ENCODE measurements at places on chromosomes 12 and 14.

- DNase-seq = peak; percentile 17
Measured at GRCh38 chr12:47949441-47950341, 13.7 kb upstream of the TMEM106C start.

- DNase-seq = no peak
Measured at GRCh38 chr14:68977718-68978171, 1.4 kb downstream of the ACTN1 start.

DNA sequence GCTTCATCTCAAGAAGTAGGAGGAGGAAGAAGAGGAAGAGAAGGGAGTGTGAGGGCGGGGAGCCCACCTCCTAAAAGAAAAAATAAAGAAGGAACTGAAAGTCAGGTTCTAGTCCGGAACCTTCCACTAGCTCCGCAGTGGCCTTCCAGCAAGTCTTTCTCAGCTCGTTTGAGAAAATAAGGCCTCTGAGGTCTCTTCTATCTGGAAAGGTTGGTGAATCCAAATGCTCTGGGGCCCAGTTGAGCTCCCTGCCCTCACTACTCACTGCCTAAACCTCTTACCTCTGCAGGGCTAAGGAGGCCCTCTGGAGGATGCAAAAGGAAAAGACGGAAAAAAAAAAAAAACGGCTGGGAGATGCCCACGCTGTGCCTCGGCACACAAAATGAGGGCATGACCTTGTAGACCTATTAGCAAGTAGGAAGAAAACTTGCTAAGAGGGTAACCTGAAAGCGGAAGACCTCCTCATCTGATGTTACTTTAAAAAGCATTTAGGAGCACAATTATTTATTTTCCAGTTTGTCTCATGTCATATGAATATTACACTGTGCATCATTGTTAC is 35.9 kb downstream of the FBLN5 start:
- peak; percentile 16 for DNase-seq

DNA sequence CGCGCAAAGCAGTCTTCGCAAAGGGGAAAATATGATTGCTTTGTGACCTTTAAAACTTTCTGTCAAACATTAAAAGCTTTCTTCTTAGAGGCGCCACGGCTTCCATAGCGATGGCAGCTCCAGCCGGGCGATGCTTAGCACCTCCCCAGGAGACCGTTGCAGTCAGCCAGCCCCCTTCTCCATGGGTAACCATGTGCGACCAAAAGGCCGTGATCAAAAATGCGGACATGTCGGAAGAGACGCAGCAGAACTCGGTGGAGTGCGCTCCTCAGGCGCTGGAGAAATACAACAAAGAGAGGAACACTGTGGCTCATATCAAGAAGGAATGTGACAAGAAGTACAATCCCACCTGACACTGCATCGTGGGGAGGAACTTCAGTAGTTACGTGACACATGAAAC is 12.7 kb upstream of the STON2 start:
- no peak for DNase-seq

DNA sequence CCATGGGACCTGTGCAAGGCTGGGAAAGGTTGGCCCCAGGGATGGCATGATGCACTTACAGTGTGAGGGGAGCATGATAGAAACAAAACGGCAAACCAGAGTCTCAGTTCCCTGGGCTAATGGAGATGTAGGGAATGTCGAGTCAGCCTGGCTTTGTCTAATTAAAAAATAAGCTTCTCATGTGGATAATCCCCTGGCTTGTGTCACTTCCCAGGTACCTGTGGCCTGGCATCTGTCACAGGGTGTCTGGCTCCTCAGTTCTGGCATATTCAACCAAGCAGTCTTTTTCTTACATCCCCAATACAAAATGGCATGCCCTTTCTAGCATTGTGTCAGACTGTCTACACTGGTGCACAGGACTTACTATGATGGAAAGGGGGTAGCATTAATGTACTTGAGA is 261.4 kb downstream of the GRIN2B start:
- DNase-seq = no peak

DNA sequence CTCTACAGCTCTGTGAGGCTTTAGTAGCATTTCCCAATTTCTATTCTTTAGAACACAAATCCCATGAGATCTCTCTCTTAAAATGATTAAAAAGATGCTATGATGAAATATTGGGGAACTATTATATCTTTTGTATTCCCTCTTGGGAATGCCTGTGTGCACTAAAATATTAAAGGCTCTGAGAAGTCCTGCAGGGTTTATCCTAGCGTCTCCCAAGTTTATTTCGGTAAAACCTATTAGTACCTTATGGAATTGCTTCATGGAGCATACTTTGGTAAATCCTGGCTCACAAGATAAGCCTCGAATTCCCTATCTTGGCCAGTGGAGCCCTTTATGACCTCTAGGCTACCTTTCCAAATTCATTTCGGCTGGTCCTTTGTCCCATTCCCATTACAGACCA is 306.8 kb downstream of the VRK1 start:
- DNase-seq = no peak

GRCh38 chr12:76768576-76768975 is 4.7 kb downstream of the ZDHHC17 start:
- no peak for DNase-seq

- DNase-seq = no peak
Measured at GRCh38 chr12:92400006-92400405, 254.4 kb upstream of the BTG1 start.

GRCh38 chr12:47611906-47612305 is 93.9 kb downstream of the RPAP3 start:
- DNase-seq = no peak

GRCh38 chr12:63457857-63458256 is 210.4 kb downstream of the DPY19L2 start:
- no peak for DNase-seq

GRCh38 chr14:69346710-69347109 is 51.4 kb downstream of the ERH start:
- DNase-seq = no peak

DNA sequence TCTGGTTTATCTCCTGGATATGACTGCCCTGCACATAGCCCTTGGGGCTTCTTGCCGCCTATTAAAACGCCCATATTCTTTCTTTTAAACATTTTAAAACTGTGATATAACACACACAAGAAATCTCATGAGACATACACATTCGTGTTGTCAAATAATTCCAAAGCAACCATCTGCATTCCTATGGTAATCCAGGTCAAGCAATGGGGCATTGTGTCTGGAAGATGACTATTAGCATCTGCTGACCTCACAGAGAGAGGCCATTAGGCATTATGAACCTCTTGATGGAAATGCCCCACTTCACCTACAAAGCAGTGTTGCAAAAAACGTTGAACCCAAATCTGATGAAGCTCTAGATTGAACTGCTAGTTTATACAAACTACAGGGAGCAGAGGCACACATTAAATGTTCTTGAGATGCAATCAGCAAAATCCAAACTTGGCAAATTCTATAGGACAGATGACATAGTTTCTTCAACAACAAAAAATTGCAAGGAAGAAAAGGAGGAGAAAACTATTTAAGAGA is 513.8 kb upstream of the CCDC196 start:
- no peak for DNase-seq

DNA sequence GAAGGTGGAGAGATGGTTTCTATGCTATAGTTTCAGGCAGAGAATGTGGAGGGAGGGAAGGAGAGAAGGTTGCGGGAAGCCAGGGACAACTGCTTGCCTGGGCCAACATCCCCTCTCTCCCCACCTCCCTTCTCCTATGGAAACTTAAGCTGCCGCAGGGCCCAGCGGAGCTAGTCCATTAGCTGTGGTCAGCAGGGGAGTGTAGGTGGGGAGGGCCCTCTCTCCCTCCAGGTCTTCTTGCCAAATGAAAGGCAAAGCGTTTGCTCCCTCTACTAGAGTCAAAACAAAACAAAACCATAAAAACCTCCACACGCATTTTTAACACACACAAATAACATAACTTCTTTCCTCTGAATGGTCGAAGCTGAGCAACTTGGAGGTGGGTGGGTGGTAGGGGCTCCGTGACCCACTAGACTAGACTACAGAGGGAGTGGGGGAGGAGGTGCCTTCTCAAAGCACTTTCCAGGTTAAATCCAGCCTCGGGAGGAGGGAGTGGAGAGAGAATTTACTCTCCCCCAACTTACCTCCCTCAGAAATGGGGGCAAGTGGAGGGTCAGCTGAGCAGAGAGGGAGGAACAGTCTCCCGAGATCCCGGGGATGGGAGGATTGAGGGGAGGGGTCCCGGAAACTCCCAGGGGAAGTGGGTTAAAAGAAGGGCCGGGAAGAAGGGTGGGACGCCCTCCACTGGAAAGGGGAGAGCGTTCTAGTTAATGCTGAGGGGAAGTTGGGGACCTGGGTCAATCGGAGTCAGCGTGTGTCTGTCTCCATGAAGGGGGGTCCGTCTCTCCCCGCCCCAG is 4.6 kb upstream of the CACNB3 start:
- DNase-seq = no peak

- no peak for DNase-seq
Measured at GRCh38 chr14:42633504-42634095, 1026.9 kb downstream of the LRFN5 start.

- DNase-seq = no peak
Measured at GRCh38 chr14:21940887-21941856, 267.6 kb upstream of the OR4E1 start.

DNA sequence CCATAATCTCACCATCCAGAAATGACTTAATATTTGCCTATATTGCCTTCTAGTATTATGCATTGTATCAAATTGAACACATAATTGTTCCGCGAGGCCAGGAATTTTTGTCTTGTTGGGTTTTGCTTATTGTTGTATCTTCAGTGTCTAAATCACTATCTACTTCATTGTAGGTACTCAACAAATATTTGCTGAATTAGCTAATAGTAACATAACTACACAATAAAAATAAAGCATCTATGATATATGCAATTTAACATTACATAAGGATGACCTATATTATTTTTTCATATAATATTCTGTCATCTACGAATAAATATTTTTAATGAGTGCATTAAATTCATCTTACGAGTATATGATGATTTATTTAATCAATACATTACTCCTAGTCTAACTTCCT is 656.3 kb downstream of the ETNK1 start:
- no peak for DNase-seq

DNA sequence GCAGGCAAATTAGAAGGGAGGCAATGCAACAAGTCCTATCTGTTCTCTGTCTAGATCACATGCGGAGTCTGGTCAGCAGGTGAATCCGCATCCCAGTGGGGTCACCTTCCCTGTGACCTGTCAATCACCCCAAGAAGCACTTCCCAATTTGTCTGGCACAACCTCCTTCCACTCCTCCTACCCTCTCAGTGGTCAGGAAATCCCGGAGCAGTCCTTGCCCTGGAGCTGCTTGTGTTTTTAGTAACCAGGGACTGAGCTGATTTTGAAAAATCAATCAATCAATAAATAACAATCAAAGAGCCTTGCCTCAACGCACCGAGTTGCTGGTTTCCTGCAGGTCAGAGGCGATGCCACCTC is 572 bp upstream of the ACSS3 start:
- DNase-seq = no peak

DNA sequence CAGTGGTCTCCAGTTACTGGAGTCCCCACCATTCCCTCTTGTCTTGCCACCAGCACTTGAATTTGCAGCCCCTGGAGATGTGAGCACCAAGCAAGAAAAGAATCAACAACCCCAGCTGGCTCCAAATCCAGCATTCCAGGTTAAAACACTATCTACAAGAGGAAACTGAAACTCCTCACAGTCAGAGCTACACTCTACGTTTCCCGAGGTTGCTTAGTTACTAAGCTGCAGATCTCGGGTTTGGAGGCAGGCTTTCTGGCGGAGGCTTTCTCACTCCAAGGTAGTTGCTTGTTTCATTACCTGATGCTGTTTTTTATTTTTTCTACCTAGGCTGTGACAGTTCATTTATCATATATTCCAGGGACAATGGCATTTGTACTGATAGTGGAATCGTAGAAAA is 248.1 kb downstream of the GLT1D1 start:
- DNase-seq = no peak

- DNase-seq = no peak
Measured at GRCh38 chr12:76874027-76874426, 4.8 kb downstream of the CSRP2 start.

DNA sequence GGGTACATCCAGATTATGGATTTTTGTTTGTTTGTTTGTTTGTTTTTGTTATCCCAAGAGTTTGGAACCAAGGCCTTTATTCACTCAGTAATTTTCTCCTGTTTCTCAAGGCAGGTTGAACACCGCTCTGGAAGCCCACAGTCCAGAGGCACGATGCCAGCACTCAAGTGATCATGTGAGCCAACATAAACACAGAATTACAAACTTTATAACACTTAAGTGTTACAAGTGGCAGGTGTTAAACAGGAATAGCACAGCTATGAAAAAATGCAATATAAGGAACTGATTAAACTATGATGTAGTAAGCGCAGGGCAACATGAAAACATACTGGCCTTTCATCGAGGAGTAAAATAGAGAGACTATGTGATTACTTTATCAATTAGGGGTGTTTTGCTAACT is 1885.8 kb upstream of the SEL1L start:
- DNase-seq = no peak

DNA sequence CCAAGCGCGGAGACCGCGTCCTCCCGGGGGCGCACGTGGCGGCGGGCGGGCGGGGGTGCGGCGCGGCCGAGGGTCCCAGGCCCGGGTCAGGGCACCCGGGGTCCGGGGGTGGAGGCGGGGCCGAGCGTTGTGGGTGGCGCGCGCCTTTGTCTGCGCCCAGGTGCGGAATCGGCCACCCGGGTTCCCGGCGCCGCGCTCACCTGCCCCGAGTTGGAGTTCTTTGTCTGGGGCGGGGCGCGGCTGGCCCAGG is 50.1 kb downstream of the LRCOL1 start:
- no peak for DNase-seq

DNA sequence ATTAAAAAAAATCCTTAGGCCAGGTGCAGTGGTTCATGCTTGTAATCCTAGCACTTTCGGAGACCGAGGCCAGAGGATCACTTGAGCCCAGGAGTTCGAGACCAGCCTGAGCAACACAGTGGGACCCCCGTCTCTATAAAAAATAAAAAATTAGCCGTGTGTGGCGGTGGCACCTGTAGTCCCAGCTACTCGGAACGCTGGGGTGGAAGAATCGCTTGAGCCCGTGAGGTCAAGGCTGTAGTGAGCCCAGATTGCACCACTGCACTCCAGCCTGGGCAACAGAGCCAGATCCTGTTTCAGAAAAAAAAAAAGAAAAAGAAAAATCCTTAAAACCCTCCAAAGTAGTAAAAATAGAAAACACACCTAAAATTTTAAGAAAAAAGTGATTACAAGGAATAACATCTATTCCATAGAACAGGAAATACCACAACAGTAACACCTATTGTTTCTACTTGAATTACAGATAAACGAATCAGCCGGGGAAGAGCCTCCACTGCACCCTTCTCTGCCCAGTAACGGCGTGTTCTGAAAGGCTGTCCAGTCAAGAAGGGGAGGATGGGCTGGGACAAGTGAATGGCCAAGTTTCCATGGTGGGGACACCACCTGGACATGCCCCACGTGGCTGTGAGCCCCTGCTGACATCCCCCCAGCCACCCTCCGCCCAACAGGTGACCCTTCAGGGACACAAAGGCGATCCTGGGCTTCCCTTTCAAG is 17.8 kb downstream of the POLE start:
- DNase-seq = no peak

All from stimulated activated CD4-positive, alpha-beta T cell treated with anti-CD3 and anti-CD28 coated beads, Interleukin-1b, Interleukin-23, amount 100 ng/mL, for 1 hour (primary cell).